GM23248 (cell line): ENCODE measurements at places on chromosomes 13 and 19. TPM values are rescaled to one million over a fixed set of nuclear protein-coding genes. Genes with fewer than 3 reads are reported as not detected.

CYP2A7 gene
- polyA plus RNA-seq, result not detected in 2 replicates

MCF2L gene
- polyA plus RNA-seq, result not detected in 2 replicates

NRTN gene
- polyA plus RNA-seq, result not detected in 2 replicates

LILRA5 gene
- polyA plus RNA-seq, result not detected in 2 replicates

ZNF429 gene
- 7.3 and 8.1 TPM in 2 replicates for polyA plus RNA-seq
